Activated T-cell treated with anti-CD3 and anti-CD28 coated beads, Interleukin-2, amount 50 U/mL, for 48 hours (primary cell): ENCODE measurements at places on chromosomes 11 and 22.
A peak's percentile ranks its signal among the peaks of the same experiment; 100 is the strongest.

GRCh38 chr22:44005524-44005923, 18.6 kb upstream of the PARVB start:
- DNase-seq: no peak

GRCh38 chr22:42365942-42366695, 66.1 kb downstream of the NFAM1 start:
- no peak for DNase-seq

- no peak for DNase-seq
Measured at GRCh38 chr22:48380016-48380665, 1447.5 kb downstream of the BRD1 start.

- no peak for DNase-seq
Measured at GRCh38 chr11:34213366-34213765, 107.9 kb downstream of the NAT10 start.

DNA sequence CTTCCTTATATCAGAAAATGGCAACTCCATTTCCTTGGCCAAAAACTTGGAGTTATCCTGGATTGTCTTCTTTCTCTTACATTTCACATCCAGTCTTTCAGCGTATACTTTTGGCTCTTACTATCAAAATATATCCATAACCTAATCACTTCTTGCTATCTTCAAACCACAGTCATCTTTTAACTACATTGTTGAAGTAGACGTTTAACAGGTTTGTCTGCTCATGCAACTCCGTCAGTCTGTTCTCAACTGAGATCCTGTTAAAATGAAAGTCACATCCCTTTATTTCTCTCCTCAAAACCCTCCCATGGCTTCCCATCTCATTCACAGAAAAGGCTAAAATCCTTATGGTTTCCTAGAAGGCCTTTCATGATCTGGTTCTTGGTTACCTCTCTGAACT, 41.9 kb downstream of the UVRAG start:
- DNase-seq: no peak

DNA sequence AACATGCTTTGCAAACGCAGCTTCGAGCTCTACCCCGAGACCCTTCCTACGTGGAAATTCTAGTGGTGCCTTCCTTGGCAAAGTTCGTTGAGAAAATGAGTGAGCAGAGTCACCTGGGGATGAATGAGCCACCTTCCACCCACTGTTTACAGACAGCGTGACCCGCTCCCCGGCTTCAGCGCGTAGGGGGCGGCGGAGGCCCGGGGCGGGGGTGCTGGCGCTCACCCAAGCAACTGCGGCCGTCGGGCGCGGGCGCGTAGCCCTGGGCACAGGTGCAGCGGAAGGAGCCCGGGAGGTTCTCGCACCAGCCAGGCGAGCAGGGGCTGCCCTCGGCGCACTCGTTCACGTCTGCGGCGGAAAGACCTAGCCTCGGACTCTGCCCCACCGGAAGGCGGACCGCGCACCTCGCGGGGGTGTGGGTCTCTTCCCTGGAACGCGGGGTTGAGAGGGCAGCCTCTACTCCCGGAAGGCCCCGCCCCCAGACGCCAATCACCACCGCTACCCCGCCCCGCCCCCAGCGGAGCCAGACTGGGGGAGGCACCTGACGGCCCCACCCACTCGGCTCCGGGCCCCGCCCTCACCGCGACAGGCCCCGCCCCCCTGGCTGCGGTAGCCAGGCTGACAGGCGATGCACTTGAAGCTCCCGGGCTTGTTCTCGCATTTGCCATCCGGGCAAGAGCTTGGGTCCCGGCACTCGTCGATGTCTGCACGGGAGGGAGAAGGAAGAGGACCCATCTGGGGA, 11.8 kb downstream of the LTBP3 start:
- DNase-seq: peak; percentile 98

DNA sequence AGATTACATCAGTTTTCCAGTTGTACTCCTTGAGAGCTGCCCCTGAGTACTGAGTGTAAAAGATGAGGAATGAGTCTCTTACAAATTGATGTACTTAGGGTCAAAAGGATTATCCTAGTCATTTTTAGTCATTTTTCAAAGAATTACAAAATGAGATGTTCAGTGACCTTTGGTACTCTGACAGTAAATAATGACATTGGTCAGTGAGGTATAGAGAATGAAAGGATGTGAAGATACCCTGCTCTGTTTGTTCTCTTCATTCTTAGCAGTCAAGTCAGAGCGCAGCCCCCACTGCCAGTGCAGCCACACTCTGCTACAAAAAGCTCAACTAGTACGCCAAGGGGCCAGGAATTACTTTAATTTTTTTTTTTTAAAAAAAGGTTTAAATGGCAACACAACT, 4.1 kb upstream of the ESAM start:
- no peak for DNase-seq

- no peak for DNase-seq
Measured at GRCh38 chr11:120568572-120569307, 57.2 kb downstream of the GRIK4 start.

- peak; percentile 81 for DNase-seq
Measured at GRCh38 chr22:24429411-24430365, 2.3 kb downstream of the ADORA2A start.

DNA sequence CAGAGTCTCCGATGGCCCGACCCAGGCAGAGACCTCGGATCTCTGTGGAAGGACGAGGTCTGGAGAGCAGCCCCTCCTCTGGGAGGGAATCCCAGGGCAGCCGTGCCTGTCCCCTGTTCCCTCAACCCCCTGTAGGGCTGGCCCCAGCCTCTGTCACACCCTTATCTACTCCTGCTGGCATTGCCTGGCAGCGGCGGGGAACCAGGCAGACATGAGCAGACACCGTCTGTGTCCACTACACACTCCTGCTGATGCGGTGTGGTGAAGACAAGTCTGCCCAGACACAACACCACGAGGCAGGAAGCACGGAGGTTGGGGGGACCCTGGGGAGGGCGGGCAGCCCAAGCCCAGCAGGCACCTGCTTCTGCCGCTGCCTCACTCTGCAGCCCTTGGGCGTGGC, 52.5 kb upstream of the A4GALT start:
- no peak for DNase-seq

DNA sequence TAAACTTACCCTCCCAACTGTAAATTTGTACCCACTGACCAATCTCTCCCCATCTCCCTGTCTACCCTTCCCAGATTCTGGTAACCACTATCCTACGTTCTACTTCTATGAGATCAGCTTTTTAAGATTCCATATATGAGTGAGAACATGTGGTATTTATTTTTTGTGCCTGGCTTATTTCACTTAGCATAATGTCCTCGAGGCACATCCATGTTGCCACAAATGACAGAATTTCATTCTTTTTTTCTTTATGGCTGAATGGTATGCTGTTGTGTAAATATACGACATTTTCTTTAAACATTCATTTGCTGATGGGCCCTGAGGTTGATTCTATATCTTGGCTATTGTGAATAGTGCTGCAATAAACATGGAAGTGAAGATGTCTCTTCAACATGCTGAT, 74.7 kb upstream of the RRM1 start:
- DNase-seq: no peak

GRCh38 chr11:48006301-48006992, 26.1 kb downstream of the PTPRJ start:
- peak; percentile 81 for DNase-seq

DNA sequence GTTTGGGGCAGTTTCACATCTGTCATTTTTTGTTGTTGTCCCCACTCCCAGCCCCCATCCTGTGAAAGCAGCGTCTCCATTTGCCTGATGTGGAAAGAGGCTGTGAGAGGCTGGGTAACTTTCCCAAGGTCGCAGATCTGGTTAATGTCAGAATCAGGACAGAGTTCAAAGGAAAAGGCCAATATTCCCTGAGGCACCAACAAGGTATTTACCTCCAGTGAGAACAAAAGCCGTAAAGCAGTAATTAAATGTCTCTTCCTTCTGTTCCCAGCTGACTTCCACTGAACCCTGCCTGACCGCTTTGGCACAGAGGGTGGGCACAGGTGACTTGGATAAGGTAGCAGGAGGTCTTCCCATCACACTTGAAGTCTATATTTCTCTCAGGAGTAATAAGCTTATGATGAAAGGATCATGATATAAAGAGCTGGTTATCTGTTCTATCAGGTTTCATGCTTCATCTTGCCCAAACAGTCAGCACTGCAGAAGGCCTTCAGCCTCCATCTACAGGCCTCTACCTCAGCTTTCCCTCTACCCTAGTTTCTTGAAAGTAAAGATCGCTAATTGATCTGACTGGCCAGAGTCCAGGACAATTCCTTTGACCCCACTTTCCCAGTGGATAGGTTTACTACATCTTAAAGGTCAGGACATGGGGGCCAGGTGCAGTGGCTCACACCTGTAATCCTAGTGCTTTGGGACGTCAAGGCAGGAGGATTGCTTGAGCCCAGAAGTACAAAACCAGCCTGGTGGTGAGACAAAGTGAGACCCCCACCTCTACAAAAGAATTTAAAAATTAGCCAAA, 9.4 kb downstream of the C11orf91 start:
- no peak for DNase-seq

DNA sequence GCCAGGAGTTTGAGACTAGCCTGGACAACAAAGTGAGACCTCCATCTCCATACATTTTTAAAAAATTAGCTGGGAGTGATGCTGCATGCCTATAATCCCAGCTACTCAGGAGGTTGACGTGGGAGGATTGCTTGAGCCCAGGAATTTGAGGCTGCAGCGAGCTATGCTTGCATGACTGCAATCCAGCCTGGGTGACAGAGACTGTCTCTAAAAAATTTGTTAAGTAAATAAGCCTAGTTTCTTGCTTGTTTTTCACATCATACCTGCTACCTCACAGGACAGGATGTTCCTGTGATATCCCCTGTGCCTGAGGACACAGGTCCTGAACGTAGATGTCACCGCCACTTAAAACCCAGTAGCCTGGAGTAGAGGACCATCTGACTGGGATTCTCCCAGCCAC, 348.6 kb downstream of the MN1 start:
- DNase-seq: no peak

DNA sequence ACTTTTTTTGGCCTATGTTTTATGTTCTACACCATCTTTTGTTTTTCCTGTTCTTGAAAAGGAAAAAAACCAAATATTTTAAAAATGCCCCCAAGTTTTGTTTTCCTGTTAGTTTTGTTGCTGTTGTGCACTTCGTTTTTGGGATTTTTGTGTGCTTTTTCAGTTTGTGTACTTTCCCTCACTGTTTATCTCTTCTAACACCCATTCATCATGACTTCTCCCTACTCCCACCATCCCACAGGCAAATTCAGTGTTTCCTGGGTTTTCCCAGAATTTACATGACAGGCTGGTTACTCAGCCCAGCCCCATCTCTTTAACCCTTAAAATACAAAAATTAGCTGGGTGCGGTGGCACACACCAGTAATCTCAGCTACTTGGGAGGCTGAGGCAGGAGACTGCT, 15.6 kb downstream of the TMEM123 start:
- DNase-seq: no peak

DNA sequence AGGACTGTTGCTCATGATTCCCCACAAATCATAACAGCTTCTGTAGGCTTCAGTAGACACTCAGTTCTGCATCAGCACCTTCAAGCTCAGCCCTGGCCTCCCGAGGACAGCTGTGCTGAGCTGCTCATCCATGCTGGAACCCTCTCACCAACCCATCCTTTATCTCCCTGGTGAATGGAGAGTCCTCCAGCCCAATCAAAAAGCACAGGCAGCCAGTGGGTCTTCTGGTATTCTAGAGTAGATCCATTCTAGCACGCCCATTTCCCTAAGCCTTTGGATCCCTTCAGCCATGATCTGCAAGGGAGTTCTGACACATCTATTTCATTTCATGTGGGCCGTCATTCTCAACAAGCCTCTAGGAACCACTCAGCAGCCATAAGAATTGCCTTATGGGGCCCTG, 44.6 kb upstream of the SPATA19 start:
- no peak for DNase-seq

DNA sequence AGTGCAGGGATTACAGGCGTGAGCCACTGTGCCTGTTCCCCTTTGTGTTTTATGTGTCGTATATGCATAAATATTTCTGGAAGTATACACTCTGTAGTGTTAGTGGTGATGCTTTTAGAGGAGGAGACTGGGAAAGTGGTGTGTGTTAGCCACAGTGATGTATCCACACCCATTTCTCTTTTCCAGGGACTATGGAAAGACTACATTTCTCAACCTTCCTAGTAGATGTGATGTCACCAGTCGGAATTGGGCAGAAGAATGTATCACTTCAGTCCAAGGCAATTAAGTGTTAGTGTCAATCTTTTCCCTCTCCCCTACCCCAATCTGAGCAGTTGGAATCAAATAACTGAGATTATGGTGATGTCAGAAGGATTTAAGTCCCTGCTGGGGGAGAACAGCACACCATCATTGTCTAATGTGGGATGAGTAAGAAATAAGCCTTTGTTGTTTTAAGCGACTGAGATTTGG, 5.8 kb upstream of the ATG16L2 start:
- DNase-seq: no peak

DNA sequence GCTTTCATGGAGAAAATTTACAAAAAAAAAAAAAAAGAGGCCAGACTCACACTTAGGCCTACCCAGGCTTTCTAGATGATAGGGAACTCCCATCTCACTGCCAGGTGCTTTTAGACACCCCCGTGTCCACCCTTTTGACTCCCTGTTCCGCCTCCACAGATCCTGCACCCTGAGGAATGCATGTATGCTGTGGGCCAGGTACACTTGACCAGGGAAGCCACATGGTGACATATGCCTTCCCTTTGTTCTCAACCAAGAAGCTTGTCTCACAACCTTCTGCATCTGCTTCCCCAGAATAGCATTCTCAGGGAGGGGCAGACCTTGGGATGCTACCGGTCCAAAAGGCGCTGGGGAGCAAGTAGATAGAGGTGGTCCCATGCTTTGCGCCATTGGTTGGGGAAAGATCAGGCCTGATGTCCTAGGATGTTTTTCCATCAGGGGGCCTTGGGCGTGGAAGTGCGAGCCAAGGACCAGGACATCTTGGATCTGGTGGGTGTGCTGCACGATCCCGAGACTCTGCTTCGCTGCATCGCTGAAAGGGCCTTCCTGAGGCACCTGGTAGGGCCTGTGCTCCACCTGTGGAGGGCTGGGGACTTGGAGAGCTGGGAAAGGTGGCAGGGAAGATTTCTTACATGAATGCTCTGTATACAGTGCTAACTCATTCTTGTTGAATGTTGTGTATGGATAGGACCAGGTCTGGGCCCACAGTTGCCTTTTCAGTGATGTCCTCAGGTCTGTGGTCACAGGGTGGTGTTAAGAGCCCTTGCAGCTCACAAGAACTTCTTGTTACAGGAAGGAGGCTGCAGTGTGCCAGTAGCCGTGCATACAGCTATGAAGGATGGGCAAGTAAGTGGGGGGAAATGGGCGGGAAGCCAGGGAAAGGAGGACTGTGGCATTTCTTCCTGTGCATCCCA, 7.5 kb downstream of the HMBS start:
- peak; percentile 31 for DNase-seq

- DNase-seq: no peak
Measured at GRCh38 chr11:71245601-71246391, 6.6 kb downstream of the SHANK2 start.

- DNase-seq: no peak
Measured at GRCh38 chr11:92870196-92870832, 99.1 kb upstream of the MTNR1B start.

DNA sequence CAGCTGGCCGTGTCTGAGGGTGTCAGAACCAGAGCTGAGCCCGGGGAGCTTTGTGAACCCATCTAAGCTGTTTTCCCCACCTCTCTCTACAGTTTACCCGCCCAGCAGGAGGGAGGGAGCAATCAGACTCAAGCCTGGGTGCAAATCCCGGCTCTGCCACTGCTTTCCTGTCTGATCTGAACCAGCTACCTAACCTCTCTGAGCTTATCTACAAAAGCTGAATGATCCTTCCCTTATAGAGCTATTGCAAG, 252 bp downstream of the APOL2 start:
- DNase-seq: peak; percentile 41
